Upper lobe of right lung (tissue), 1 donor: ENCODE measurements at places on chromosomes 1 and 21. TPM values are rescaled to one million over a fixed set of nuclear protein-coding genes. Genes with fewer than 3 reads are reported as not detected.

DNA sequence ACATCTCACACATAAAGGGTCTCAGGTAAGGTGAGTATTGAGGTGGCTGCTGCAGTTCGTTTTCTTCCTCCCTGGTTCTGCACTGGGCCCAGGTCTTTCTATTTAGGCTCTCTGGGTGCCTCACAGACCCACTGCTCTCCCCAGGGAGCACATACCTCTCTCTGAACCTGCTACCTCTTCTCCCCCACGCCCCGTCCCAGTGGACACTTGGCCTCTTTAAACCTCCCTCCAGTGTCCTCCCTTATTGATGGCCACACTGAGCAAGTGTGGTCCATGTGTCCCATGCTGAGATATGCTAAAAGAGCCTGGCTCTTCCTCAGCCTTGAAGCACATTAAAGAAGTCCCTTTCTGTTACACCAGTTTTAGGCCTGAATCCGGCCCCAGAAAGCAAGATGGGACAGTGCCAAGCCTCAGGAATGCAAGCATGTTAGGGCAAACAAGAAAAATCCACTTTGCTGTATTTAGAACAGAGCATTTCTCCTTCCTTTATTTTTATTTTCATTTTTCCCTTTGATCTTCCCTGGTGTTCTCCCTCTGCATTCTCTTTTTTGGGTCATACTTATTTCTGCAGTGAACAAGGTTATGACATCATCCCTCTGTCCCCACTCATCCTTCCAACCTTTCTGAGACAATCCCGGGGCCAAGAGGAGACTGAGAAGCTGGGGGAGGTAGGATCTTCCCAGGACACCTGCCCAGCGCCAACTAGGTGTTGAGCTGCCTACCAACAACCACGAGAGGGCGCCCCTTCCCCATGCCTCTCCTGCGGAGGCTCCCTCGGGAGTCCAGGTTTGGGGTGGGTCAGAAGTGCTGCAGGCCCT is 5.0 kb upstream of the CHI3L2 start:
- DNase-seq: peak; percentile 88

DNA sequence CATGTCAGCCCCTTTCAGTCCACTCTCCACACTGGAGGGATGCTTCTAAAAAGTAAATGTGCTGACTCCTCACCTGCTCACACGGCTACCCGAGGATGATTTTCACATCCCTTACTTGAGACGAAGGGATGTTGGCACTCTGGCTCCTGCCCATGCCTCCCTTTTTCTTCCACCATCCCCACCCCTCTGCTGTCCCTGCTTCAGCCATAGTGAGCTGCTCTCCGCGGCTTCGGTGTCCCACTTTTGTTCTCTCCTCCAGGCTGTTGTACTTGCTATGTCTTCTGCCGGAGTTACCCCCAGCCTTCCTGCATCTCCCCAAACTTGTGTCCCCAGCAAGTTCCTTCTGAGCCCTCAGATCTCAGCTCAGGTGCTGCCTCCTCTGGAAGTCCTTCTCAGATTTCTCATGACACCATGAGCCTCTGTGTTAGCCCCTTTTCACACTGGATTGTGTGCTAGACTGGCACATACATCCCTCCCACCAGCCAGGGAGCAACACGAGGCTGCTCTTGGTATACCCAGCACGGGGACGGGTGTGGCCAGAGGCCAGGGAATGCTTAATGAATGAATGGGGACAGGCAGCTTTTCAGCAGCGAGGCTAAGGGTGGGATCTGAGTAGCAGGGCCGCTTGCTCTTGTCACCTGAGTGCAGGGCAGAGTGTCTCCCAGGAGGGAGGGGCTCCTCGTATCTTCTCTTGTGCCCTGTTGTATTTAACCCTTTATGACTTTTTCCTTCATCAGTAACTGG is 1.3 kb downstream of the ACOT11 start:
- DNase-seq: peak; percentile 31

Gene AIRE
- not detected for total RNA-seq

Gene HPDL
- not detected for total RNA-seq

GRCh38 chr1:226428791-226429461 is 21.0 kb upstream of the PARP1 start:
- no peak for DNase-seq

GRCh38 chr1:56436296-56436695 is 143.1 kb downstream of the PLPP3 start:
- DNase-seq: no peak
